T-helper 1 cell (primary cell): ENCODE measurements at places on chromosomes 5 and 9.

- DNase-seq = no peak
Observed at GRCh38 chr5:78501411-78502352, 141.3 kb downstream of the SCAMP1 start.

DNA sequence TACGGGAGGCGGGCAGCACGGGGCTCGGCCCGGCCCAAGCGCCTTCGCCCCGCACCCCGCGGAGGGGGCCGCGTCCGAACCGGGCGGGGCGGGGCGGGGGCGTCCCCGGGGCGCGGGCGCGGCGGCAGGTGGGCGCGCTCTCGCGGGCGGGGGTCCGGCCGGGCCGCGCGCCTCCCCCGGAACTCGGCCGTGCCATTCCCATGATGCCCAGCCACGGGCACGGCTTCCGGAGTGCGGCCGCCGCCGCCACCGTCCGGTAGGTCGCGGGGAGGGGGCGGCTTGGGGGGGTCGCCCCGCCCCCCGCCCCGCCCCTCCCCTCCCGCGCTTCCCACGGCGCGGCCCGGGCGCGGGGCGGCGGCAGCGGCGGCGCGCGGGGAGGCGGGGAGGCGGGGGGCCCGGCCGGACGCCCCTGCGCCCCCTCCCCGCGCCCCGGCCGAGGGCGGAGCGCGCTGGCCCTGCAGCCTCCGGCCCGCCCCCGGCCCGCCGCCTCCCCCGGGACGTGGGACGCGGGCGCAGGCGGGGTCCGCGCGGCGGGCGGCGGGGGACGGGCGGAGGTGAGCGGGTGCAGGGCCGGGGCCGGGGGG is at the start of gene PPP1R26:
Gene PPP1R26, plus strand, starts transcription at position 314 of the 584 bp plus-strand sequence. CDS start 4,729 bp downstream, outside the sequence.
- no peak for DNase-seq

DNA sequence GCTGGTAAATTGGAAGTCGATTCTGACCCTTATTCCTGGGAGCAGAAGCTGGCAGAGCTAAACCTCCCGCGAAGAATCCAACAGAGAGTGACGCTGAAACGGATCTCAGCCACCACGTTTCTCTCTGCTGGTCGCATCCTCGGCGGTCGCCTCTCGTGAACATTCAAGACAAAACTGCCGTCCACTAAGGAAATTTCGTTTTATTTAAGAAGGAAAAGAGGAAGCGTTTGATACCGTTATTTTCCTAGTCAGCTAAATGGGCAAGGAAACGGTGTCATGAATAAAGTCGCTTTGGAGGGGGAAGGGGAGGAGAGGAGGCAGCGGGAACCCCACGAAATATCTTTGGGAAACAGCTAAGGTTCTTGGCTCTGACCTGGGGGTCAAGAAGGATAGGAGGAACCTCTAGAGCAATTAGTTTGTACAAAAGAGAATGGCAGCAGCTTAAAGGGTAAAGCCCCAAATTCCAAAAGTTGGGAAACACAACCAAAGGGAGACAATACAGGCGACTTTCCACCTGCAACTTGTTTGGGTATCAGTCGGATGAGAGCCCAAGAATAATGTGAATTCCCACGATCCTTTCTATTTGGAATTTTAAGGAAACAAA is 1.9 kb downstream of the FOXB2 start:
- no peak for DNase-seq

DNA sequence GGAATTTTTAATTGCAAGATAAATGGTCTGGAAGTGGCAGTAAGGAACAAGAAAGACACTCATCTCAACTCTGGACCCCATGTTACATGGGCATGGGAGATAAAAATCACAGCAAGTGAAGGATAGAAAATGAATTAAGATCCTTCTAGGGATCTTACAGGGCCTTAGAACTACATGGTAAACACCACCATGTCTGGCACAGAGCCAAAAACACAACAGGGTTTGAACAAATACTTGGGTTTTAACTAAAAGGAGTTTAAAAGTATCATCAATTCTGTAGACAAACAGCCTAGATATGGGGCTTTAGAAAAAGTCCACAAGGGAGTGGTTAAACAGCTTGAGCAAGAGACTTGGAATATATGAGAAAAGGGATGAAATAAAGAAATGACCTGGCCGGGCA is 366.4 kb downstream of the ARL15 start:
- DNase-seq = no peak

DNA sequence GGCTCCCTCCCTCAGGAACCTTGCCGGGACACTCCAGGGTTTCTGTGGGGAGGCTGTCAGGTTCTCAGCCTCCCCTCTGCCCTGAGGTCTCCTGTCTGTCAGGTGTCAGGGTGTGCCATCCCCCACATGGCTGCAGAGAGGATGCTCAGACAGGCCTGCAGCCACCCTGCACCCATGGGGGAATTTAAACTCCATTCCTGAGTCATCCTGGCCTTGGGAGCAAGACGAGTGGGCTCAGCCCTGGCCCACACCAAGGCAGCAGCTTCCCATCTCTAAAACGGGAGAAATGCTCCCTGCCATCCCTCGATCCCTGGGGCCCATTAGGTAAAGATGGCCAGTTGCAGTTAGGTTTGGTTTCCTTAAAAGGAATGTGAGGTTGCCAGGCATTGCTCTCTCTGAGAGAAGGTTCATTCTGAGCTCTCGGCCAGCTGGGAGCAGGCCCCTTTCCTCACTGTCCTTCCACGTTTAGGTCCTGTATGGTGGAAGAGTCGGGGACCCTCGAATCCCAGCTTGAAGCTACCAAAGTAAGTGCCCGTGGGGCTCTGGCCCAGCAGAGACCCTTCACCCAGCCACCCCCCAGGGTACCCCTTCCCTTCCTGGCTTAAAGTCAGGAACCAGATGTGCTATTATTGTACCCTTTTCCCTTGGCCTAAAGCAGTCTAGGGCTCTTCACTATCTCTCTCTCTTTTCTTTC is 26.6 kb downstream of the DYNC2I2 start:
- no peak for DNase-seq

GRCh38 chr9:132591751-132592314 is 9.4 kb downstream of the BARHL1 start:
- DNase-seq = no peak

GRCh38 chr9:36188212-36188611 is 2.5 kb upstream of the CLTA start:
- DNase-seq = no peak

- DNase-seq = no peak
Observed at GRCh38 chr5:24314106-24314505, 330.7 kb downstream of the CDH10 start.

DNA sequence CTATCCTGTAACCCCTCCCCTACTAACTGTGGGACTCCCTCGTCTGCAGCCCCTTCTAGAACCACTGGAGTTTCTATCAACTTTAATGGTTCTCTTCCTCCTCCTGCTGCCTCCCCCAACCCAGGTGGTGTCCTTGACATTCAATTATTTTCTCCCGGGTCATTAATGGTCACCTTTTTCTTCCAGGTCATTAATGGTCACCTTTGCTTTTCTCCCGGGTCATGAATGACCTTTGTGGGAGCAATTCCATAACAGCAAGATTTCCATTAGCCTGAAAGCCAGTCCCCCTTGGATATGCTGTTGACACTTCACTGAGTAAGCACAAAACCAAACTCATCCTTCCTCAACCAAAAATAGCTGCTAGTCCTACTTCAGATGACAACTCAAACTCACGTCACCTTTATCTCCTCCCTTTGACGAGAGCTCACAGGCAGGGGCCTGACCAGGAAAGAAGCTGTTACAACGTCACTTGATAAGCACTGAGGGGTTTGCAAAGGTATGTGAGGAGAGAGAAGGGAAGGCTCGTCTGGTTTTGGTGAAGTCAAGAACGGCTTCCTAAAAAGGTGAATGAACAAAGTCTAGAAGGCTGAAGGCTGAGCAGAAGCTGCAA is 10.9 kb downstream of the CCDC127 start:
- DNase-seq = no peak

DNA sequence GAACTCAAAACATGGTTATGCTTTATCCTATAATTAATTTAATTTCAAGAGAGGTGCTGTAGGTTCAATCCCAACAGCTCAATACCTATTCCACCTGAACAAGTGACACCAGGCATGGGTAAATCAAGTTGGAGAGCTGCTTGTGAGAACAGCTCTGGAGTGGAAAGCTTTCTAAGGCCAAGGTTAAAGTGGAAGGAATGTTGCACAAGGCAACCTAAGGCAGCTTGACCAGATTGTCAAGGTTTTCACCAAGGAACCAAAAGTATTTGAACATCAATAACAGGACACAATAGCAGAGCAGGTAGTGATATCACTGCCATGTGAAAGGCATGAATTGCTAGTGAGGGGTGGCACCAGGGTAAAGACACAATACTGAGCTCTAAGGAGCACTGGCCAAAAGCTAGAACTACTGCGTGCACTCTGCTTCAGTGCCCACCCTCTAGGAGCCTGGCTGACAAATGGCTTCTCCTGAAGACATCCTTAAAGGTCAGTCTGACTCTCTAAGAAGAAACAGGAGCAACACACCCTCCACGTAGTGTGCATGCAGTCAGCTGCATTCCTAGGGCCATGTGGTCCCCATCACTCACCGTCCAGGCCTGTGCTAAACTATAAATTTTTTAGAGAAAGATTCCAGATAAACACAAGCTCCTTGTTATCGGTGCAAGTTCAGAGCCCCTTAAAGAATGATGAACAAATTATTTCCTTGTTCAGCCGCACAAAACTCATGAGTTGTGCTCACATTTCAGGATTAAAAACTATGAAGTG is 677.7 kb upstream of the KLF4 start:
- DNase-seq = no peak

DNA sequence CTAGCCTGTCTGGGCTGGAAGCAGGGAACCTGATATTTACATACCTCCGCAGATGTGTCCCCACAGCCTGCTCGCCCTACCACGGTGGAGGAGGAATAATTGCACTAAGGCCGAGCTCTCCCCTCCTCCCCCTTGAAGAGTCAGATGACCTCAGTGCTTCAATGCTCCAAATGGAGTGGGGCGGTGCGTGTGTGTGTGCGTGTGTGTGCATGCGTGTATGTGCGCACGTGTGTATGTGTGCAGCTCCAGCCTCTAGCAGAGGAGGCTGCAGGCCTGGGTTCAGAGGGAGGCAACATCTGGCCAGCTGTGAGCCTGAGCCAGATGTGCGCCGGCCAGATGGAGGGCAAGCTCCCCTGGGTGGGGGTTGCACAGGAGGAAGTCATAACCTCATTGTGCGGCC is 90.5 kb downstream of the NRG2 start:
- no peak for DNase-seq

DNA sequence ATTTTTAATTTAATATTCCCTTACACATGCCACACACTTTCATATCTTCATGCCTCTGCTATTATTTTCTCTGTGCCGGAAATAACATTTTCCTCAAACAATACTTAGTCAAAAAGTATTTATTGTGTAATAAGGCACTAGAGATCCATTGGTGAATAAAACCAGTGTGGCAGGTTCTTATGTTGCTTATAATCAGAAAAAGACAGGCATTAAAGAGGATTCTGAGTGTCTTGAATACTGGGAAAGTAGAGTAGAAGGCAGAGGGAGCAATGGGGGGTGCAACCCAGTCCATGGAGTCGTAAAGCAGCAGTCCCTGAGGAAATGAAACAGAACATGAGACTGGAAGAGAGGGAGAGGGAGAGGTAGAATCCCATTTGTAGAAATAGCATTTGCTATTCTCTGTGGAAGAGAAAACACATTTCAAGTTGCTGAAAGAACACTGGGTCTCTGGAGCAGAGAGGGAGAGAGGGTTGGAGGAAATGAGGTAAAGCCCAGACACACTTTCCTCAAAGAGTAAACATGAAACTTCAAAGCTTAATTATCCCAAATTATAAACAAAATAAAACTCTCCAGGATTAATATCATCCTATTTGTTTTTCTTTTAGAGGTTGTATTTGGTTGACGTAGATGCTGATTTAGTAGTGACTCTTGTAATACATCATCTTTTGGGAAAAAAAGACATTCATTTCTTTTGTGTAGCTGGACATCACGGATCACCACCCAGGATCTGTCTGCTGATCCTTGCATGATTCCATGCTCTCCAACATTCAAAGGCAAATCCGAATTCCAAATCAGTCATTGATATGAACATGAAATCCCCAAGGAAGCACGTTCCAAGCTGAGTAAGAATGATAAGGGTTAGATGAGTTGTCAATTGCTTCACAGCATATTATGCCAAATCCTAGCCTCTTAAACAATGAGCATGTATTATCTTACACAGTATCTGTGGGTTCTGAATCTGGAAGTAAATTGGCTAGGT is 37.4 kb upstream of the GRAMD2B start:
- no peak for DNase-seq

GRCh38 chr5:81420039-81420667 is 26.2 kb upstream of the ACOT12 start:
- no peak for DNase-seq

DNA sequence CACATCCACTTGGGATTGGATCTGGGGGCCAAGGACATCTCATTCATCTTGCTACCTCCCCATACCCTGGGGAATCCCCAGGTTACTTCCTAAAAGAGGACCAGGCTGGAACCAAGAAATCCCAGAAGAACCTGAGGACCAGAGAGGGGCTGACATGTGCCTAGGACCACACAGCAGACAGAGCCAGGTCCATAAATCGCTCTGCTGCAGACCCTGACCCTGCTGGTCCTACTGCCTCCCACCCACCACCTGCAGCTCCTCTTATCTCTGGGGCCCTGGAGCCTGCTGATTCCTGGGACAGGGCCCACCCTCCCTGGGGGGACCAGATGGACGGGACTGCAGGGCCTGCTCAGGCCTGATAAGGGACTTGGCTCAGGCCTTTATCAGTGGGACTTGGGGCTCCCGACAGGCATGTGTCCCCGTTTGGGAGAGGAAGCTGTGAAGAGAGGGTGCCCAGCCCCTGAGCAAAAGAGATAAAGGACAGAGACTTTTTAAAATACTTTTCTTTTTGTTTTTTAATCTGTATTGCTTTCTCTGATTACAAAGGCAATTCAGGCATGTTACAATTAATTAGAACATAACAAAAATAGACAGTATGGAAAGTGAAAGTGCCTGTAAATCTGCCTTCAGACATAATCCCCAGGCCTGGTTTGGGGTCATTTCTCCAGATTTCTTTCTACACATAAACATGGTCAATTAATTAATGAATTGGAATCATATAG is 101.3 kb upstream of the LARP1 start:
- no peak for DNase-seq

DNA sequence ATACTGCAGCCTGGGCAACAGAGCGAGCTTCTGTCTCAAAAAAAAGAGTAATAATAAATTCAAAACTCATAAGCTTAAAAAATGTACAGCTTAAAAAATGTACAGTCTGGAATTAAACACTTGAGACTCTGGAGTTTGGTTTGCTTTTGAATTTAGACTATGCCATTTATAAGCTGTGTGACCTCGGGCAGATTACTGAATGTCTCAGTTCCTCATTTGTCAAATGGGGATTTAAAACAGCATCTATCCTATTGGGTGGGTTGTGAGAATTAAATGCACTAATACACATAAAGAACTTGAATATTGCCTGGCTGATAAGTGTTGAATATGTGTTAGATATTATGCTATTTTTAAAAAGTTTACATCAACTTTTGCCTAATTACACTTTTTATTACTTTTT is 98.4 kb downstream of the SCAMP1 start:
- DNase-seq = no peak

DNA sequence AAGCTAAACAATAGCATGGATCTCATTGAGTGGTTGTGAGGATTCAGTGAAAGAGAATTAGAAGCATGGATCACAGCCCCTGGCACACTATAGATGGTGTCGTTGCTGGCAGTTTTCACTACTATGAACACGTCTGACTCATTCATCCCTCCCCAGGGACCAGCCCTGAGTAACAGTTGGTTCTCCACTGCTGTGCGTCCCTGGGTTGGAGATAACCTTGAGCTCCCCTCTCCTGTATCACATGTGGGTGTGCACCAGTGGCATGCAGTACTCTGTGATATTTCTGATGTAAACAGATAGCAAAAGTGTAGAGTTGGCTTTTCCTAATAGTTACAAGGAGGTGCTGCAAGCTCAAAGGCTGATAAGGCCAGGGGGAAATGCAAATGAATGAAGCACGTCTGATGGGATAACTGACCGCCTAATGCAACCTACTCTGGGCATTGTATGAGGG is 8.8 kb upstream of the LCP2 start:
- no peak for DNase-seq
